Ovary (tissue), 10 donors: ENCODE measurements at places on chromosomes 7 and 10. TPM values are rescaled to one million over a fixed set of nuclear protein-coding genes. Genes with fewer than 3 reads are reported as not detected.

NET1 gene
- total RNA-seq: 60.4 TPM

ABCB4 gene
- total RNA-seq: 0.48 TPM

C7orf57 gene
- total RNA-seq: 1.4 TPM

TRIM50 gene
- not detected for total RNA-seq

DPP6 gene
- not detected for total RNA-seq
